ENCODE measurements at places on chromosomes 3 and 15.

DNA sequence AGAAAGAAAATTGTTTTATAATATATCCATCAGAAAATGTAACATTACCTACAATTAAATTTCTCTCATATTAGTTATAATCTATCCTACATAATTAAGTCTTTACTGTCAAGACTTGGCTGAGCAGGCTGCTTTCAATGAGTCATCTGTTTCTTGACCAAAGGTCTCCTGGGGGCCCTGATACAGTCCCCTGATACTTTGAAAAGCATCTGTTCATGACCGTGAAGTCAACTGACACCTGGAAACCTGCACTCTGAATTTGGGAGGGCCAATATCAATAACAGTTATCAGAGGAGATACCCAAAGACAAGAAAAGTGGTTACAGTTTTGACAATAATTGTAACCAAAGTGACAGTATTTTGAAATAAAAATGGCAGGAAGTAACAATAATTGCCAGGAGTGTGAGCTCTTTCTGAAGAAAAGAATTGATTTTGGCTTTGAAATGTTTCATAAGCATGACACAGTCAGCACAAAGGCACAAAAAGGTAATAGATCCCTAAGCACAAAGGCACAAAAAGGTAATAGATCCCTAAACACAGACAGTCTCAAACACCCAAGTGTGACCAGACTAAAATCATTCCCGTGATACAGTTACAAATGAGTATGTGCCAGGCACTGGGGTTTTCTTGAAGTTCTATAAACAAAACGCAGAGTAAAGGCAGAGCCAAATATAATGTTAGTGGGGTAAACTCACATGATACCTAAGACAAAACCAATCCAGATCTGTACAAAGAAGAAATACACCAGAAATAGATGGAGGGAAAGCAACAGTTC, 260.7 kb downstream of the PLOD2 start:
- DNase-seq = no peak

DNA sequence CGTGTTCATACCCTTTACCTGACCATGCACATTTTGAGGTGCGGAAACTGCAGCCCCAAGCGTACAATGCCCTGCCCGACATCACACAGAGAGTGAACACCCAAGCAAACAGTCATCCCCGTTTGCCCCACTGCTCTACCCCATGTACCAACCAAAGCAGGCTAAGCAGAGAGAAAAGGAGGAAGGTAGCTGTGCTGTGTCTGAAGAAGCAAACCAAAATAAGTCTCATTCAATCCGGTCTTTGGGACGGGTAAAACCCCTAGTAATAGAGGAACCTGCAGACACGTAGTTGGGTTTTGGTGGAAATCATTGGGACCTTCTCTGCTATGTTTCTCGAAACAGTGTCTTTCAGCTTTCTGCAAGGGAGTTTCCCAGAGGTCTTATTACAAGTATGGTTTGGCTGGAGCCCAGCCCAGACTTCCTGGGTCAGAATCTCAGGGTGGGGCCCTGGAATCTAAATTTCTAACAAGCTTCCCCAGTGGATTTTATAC, 164.6 kb upstream of the HES1 start:
- DNase-seq = peak; percentile 81

- no peak for DNase-seq
These were observed 187.3 kb downstream of the RBMS3 start for GRCh38 chr3:29468187-29468586.

- DNase-seq = no peak
These were observed 14.4 kb upstream of the NOX5 start for GRCh38 chr15:69000091-69000490.

DNA sequence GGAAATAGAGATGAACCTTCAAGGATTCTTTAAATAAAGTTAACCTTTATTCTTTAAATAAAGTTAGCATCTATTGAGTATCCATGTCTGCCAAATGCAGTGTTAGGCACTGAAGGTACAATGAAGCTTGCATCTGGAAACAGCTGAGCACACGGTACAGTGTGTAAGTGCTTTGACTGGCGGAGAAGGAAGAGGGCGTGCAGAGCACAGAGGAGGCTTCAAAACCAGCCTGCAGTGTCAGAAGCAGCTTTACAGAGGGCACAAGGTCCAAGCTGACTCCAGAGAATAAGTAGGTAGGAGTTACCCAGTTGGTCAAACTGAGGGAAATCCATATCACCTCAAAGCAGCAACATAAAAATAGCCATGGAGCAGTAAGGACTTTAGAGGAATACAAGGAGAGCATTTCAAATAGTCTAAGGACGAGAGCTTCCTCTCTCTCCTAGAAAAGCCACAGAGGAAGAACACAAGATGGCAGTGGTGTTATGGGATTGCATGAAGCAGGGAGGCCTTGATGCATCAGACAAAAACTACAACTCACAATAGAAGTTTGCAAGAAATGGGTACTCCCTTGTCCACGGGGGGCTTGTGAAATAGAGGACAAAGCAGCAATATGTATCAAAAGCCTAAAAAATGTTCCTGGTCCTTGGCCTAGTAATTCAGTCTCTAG, 60.3 kb upstream of the PPP2R3A start:
- DNase-seq = no peak

- DNase-seq = no peak
These were observed 5.0 kb downstream of the IFRD2 start for GRCh38 chr3:50287262-50287661.

DNA sequence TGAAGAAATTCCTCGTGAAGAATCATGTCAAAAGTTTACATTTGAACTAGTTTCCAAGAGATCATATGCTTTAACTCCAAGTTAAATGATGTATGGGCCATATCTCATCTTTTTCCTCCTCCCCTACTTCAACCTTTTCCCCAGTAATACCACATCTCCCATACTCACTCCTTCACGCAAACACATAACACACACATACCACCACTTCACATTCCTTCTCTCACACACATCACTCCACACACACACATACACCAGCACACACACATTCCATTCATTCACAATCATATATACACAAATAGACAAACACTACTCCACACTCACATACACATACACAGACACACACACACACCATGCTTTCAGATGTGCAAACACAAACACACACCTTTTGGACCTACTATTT, 769.0 kb upstream of the NR2F2 start:
- no peak for DNase-seq

- peak; percentile 38 for DNase-seq
These were observed 4.1 kb downstream of the ISLR2 start for GRCh38 chr15:74134387-74135027.

- DNase-seq = no peak
These were observed 126.4 kb downstream of the OXSM start for GRCh38 chr3:25916321-25916720.

DNA sequence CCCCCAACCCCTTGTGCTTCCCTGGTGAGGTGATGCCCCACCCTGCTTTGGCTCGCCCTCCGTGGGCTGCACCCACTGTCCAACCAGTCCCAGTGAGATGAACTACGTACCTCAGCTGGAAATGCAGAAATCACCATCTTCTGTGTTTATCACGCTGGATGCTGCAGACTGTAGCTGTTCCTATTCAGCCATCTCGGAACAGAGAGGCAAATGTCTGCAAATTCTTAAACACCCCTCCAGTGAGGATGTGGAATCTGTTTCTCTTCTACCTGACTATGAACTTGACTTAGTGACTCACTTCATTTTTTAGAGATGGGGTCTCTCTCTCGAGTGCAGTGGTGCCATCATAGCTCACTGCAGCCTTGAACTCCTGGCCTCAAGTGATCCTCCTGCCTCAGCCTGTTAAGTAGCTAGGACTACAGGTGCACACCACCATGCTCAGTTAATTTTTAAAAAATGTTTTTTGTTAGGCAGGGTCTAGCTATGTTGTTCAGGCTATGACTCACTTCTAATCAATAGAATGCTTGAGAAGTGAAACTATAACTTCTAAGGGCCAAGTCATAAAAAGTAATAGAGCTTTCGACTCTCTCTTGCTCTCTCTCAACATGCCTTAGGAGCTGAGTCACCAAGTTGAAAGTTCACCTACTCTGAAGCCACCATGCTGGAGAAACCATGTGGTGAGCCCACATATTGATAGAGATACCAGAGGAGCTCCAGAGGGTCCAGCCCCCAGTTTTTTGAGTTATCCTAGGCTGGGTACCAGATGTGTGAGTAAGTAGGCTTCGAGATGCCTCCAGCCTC, 11.5 kb upstream of the PARP14 start:
- no peak for DNase-seq

DNA sequence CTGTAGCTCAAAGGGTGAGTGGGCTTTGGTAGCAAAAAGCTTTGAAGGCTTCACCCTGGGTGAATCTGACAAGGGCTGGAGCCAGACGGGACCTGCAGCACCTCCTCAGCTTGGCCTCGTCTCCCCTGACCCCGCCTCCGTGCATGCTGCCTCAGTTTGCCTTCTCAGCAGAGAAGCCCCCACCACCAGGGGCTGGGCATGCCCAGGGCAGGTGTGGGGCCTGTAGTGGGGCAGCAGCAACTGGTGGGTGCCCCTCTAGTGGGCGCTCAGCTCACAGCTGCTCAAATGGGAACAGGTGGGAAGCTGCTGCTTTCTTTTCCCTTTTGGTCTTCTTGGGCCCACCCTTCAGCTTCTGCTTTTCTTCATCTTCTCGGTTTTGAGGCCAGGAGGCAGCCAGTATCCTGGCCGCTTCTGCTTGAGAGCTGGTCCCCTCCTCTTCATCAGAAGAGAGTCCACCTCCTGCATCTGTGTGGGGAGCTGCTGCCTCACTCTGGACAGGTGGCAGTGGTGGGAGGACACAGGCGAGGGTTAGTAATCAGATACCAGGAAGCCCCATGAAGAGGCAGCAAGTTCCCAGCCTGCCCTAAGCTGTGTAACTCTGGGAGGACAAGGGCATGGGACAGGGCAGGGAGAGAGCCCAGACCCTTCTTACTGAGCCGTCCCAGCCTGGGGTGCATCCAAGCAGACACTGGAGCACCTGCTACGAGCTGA, 21.0 kb downstream of the TMEM43 start:
- no peak for DNase-seq

GRCh38 chr15:70344666-70345065, 246.9 kb upstream of the TLE3 start:
- no peak for DNase-seq

GRCh38 chr3:13972679-13973379, 93.0 kb upstream of the WNT7A start:
- no peak for DNase-seq

GRCh38 chr3:33941804-33942203, 143.4 kb downstream of the PDCD6IP start:
- no peak for DNase-seq

DNA sequence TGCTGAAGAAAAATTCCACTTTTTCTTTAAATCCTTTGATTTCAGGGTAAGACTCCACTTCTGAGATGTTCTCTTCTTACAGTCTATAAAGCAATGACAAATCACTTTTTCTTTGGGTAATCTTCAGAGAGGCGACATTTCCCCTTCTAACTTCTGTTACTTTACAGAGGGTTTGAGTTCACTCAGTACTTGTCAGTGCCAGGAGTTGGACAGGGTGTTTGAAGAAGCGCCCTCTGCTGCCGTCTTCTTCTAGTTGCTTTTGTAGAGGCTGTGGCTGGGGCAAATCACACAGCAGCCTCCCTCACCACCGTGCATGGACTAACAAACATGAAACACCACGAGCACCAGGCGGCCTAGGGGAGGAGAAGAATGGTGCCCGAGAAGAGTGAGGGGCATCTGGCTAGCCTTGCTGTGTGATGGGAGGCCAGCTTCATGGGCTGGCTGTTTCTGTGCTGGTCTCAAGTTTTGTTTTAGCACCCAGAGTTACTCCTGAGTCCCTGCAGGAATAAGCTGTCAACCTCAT, at the start of gene CD80:
Gene CD80, minus strand, starts transcription at position 174 of the 523 bp plus-strand sequence. CDS start 1,886 bp downstream, outside the sequence.
- peak; percentile 77 for DNase-seq

DNA sequence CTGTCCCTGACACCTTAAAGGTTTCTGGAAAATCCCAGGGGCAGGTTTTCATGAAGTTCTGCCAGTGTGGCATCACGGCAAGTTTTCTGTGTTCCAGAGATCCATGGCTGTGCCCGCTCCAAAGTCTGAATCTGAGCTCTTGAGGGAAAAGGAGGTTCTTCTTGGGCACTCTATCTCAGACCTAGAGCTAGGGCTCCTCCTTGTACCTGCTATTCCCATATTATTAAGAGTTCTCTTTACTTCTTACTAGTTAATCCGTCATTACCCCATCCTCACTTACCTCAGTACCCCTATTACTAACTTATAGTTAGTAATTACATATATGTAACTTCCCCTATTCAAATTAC, 5.9 kb upstream of the TRA2B start:
- no peak for DNase-seq

- DNase-seq = no peak
These were observed 24.7 kb upstream of the ZBED2 start for GRCh38 chr3:111619833-111620232.

DNA sequence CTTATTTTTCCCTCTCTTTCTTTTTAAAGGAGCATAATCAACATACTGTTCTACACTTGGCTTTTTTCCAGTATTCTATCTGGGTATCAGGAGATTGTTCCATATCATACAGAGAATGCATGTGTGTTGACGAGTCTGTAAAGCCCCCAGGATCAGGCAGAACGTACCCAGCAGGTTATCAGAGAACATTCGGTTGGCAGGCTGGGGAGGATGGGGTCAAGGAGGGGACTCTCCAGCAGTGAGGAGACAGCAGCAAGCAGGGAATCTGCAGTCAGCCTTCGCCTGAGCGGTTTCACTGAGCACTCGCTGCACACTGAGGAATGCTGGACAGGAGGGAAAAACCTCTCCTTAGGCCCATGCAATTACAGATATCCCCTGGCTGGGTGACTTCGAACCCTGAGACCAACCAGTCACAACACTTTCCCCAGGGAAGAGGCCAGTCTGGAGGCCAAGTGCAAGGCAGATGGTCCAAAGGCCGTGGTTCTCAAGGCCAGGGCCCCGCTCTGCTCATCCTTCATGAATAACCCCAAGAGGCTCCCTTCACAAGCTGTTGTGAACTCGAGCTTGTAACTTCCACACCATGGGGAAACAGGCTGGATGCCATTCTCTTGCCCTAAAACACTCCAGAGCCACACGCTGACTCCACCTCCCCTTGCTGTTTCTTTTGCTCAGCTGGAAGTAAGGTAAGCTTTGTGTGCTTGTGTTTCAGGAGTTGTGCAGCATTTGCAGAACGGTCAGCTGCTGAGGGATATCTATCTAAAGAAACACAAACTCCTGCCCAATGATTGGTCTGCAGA, 60.1 kb downstream of the PXYLP1 start:
- DNase-seq = no peak

GRCh38 chr15:68502398-68502901, 70.5 kb upstream of the ITGA11 start:
- DNase-seq = no peak

GRCh38 chr3:31225923-31226322, 306.8 kb upstream of the STT3B start:
- no peak for DNase-seq

GRCh38 chr3:171133337-171133736, 106.8 kb upstream of the SLC2A2 start:
- no peak for DNase-seq

- DNase-seq = no peak
These were observed 158.1 kb downstream of the APBA2 start for GRCh38 chr15:29043736-29044502.

DNA sequence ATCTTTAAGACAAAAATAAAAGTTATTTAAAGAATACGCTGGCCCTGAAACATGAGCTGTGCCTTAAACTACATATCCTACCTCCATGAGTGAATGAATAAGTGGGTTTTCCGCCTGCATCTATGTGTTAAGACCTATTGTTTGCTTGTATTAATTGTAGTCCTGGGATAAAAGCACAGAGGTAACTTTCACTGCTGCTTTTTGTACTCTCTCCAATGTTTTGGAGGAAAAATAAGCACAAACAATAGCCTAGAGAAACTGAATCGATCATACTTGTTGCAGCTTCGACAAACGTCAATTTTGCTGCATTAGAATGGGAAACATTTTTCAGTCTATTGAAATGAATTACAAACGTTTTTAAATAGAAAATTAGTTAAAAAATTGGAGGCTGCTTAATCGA, 1.3 kb upstream of the CTNNB1 start:
- no peak for DNase-seq

All from transverse colon (tissue), 4 donors.